ENCODE measurements at places on chromosomes 7 and 10.

- DNase-seq: no peak
Observed at GRCh38 chr7:122072924-122073599, 71.0 kb downstream of the AASS start.

DNA sequence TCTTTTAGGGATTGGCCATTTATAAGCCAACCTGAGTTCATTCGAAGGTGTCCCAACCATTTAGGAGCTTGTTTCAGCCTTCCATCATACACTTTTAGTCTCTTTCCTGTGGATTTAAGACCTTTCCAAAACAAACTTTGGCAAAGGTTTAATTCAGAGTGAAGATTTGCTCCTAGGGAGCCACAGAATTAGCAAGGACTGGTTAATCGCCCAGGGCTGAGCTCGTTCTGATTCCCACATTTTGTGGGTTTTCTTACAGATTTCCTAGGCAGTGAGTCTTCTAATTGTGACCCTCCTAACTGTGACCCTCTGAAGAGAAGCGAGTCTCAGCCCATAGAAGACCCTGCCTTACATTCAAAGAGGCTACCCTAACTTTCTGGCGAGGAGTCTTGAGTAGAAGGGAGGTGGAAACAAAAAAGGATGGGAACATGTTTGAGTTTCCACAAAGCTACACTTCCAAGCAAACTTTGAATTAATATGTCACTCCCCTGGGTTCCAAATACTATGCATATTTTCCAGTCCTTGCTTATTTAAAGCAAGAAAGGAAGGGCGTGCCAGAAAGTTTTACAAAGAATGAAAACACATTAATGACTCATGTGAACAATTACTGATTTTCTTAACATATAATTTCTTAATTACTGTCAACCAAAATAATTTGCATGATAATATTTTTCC lies 118.3 kb downstream of the ARID5B start:
- DNase-seq: no peak

DNA sequence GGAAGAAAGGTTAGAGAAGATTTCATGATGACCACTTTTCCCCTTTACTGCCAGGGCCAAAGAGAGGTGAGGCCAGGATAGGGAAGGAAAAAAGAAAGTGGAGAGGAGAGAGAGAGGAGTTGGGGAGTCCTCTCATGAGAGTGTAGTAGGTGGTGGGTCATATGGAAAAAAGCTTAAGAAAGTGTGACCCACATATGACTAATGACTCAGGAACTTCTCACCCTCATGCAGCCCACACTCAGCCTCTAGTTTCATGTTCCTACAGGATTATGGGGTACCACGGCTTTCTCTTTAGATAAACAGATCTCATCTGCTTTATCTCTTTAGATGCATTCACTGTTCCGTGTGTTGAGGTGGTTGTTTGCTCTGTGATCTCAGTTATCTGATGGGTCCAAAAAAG lies 462.5 kb upstream of the IGFBP3 start:
- DNase-seq: no peak

GRCh38 chr10:77348751-77349150 lies 288.9 kb downstream of the KCNMA1 start:
- DNase-seq: no peak

GRCh38 chr10:78718032-78718572 lies 350.7 kb upstream of the ZMIZ1 start:
- DNase-seq: no peak
